WTC11 (cell line): ENCODE measurements at places on chromosomes 11 and 22.

DNA sequence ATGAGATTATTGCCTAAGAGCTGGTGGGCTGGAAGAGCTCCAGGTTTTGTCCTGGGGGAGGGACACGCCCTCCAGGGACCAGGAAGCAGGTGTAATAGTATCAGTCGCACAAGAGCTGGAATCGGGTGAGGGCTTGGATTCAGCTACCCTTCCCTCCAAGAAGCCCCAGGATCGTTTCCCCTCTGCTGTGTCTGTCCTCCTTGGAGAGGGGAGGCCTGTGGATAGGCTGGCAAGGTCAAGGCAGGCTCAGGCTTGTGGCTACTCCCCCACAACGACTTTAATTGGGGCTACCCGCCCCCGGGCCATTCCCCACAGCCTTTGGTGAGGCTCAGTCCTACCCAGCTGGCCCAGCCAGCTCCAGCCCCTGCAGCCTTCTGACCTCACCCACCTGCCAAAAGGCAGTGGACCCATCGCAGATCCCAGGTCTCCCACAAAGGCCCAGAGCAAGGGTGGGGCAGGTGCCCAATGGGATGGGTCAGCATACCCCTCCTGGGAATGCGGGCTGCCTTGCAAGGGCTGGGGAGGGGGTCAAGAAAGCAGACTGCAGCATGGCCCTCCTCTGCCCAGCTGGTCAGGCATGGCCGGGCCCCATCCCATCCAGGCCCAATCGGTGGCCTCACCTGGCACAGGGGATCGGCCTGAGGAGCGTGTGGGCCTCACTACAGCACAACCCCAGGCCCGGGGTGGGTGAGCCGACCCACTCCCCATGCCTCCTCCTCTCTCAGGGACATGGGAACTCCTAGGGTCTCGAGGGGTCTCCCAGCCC lies 1.0 kb downstream of the CTSD start:
- no peak overlapping the region for H3K27ac ChIP-seq
- DNase-seq = no peak
- peak overlapping the region; percentile 54 for H3K4me3 ChIP-seq
- H3K27me3 ChIP-seq = 0 out of 2 replicates have a peak, but pooled peaks cover 3% of the 10 kb centered on the region
- no peaks in the 10 kb centered on the region for H3K36me3 ChIP-seq

GRCh38 chr11:66151273-66151672 lies 81.2 kb downstream of the PACS1 start:
- no peak for DNase-seq
- H3K4me3 ChIP-seq = no peak overlapping the region
- H3K36me3 ChIP-seq = peaks cover 2% of the 10 kb centered on the region
- no peak overlapping the region for H3K27ac ChIP-seq
- 0 out of 2 replicates have a peak, but pooled peaks cover 3% of the 10 kb centered on the region for H3K4me1 ChIP-seq

DNA sequence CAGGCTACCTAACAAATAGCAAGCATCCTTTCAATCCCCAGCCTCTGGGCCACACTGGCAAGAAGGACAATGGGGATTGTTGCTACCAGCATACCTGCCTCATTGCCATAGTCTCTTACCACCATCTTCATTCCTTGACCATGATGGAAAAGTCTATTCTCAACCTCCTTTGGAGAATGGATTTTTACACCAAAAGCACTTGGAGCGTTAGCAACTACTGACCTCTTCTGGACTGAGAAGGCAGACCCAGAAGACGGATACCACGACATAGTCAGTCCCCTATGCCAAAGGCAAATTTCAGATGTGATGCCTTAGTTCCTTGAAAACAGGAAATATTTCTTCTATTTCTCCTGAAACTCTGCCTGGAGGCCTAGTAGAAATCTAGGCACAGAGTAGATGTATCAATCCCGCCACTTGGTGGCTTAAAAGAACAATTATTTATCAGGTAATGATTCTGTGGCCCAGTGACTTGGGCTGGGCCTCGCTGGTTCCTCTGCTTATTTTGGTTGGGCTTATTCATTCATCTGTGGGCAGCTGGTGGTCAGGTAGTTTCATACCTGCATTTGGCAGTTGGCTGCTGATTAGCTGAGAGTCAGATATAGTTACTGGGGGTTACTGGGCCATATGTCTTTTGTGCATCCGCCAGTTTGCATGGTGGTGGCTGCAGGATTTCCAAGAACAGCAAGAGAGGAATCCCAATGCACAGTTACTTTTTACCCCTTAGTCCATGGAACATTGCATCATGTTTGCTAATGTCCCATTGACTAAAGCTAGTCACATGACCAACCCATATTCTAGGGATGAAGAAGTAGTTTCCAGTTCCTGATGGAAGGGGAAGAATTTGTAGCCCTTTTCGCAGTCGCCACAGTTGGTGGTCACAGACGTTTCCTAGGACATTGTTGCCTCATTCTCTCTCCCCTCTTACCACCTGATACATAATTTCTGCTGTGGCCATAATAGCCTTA lies 75.2 kb downstream of the DHCR7 start:
- H3K27ac ChIP-seq = 0 out of 2 replicates have a peak overlapping the region, but pooled peaks have one; percentile 42
- DNase-seq = no peak
- H3K27me3 ChIP-seq = peaks cover 33% of the 10 kb centered on the region

GRCh38 chr11:130145311-130145812 lies 14.2 kb upstream of the ST14 start:
- H3K4me1 ChIP-seq = peaks cover 26% of the 10 kb centered on the region
- H3K27me3 ChIP-seq = no peaks in the 10 kb centered on the region
- peak overlapping the region; percentile 98 for H3K27ac ChIP-seq
- DNase-seq = no peak

DNA sequence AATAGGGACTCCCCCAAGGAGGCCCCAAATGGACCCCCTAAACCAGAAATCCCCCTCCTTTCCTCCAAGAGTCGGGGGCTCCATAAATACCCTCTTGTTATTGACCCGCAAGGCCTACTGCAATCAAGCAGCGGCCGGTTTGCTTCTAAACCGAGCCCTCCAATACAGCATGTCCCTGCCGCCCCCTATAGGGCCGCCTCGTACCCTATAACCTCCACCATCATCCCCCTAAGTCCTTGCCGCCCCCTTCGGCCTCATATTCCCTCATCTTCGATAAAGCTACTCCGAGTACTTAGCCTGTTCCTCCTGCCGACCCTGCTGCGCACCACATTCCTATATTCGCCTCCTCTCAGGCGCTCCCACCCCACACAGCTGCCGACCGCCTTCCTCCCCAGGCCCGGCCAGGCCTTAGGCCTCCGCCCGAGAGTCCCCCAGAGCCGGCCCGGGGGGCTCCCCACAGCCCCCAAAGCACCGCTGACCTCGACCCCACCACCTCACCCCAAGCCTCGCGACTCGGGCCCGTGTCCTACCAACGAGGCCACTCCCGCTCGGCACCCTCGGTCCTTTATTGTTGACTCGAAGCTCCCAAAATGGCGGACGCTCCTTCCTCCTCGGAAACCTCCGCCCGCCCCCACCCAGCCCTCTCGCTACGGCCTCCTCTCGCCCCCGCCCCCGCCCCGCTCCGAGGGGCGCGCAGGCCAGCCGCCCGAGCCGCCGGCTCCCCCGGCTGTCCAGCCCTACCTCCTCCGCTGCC lies 430 bp downstream of the DDX6 start:
- no peaks in the 10 kb centered on the region for H3K27me3 ChIP-seq
- peak overlapping the region; percentile 97 for H3K27ac ChIP-seq
- peak; percentile 61 for DNase-seq
- H3K4me1 ChIP-seq = peaks cover 24% of the 10 kb centered on the region
- peak overlapping the region; percentile 98 for H3K4me3 ChIP-seq

- no peak overlapping the region for H3K4me3 ChIP-seq
- peaks cover 15% of the 10 kb centered on the region for H3K27me3 ChIP-seq
- H3K4me1 ChIP-seq = no peaks in the 10 kb centered on the region
- H3K27ac ChIP-seq = no peak overlapping the region
- peaks cover 8% of the 10 kb centered on the region; the same call in 1 of the 2 replicates for H3K36me3 ChIP-seq
- DNase-seq = no peak
Observed at GRCh38 chr11:64591257-64592233, 525 bp downstream of the SLC22A12 start.

DNA sequence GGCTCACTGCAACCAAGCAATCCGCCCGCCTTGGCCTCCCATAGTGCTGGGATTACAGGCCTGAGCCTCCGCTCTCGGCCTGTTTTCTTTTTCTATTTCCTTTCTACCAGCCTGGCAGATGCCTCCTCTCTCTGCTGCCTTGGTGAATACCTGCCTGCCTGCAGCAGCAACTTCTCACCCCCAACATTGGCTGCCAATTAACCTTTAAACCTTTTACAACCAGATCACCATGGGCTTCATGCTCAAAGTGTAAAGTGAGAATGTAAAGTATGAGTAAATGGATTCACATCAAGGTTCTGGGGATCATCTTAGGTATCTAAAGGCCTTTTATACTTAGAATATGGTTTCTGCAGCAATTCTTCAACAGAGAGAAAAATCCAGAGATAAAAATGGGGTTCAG lies 13.0 kb upstream of the FCHSD2 start:
- peaks cover 21% of the 10 kb centered on the region for H3K4me1 ChIP-seq
- H3K27ac ChIP-seq = no peak overlapping the region
- H3K36me3 ChIP-seq = no peaks in the 10 kb centered on the region
- H3K27me3 ChIP-seq = no peaks in the 10 kb centered on the region; the same call in 1 of the 2 replicates
- DNase-seq = no peak
- H3K4me3 ChIP-seq = no peak overlapping the region

- no peaks in the 10 kb centered on the region; the same call in 1 of the 2 replicates for H3K27me3 ChIP-seq
- H3K27ac ChIP-seq = no peak overlapping the region
- DNase-seq = no peak
- H3K4me3 ChIP-seq = no peak overlapping the region
- H3K36me3 ChIP-seq = peaks cover 13% of the 10 kb centered on the region
- peaks cover 18% of the 10 kb centered on the region for H3K4me1 ChIP-seq
Observed at GRCh38 chr11:93974759-93975158, 46.4 kb upstream of the HEPHL1 start.

GRCh38 chr11:109783840-109784239 lies 309.4 kb upstream of the ZC3H12C start:
- H3K4me1 ChIP-seq = peaks cover 19% of the 10 kb centered on the region
- H3K27ac ChIP-seq = 0 out of 2 replicates have a peak overlapping the region, but pooled peaks have one; percentile 67
- DNase-seq = no peak
- H3K4me3 ChIP-seq = no peak overlapping the region
- H3K36me3 ChIP-seq = no peaks in the 10 kb centered on the region

DNA sequence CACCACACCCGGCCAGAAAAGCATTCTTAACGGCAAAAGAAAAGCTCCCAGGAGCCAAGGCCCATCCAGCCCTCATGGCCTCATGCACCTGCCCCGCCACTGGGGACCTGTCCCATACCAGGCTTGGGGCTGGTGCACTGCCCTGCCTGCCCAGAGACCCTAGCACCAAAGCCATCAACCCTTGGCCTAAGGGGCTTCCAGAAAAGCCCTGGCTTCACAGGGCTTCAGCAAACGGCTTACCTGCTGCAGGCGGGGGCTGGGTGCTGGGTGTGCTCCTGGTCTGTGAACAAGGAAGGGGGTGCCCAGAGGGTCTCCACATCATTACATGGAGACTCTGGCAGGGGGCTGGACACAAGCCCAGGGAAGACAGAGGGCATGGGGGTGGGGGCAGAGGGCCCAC lies 89.5 kb downstream of the CELSR1 start:
- H3K4me3 ChIP-seq = no peak overlapping the region
- DNase-seq = no peak
- H3K27me3 ChIP-seq = no peaks in the 10 kb centered on the region
- H3K36me3 ChIP-seq = no peaks in the 10 kb centered on the region

DNA sequence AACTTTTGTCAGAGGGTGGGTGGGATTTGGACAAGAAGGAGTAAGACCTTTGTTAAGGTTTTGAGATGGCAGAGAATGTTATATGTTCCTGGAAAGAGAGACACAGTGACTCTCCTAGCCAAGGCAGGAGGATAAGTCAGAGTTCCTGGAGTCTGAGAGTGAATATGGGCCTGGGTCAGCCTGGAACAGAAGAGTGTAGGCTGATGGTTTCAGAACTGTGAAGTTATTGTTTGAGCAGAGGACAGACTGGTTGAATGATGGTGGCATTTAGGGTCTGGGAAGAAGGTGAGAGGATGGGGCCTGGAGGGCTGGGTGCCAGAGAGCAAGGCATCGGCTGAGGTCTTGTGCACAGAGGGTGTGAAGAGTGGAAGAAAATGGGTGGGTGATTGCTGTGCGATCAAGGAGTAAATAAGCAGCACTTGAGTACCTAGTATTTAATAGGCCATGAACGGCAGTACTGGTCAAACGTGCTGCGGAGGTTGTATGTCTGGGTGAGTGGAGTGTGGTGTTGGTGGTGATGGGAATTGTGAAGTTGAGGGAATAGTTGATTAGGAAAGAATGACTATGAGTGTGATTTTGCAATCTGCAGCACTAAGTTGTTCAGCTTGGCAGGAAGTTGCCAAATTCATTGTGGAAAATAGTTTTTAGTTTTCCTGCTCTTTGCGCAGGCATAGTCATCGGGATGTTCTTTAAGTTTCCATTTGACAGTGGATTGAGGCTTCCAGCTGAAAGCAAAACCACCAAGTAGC lies 1.8 kb downstream of the PANX1 start:
- H3K27ac ChIP-seq = no peak overlapping the region
- H3K4me1 ChIP-seq = peaks cover 44% of the 10 kb centered on the region
- DNase-seq = no peak
- no peak overlapping the region for H3K4me3 ChIP-seq
- peaks cover 8% of the 10 kb centered on the region for H3K36me3 ChIP-seq

DNA sequence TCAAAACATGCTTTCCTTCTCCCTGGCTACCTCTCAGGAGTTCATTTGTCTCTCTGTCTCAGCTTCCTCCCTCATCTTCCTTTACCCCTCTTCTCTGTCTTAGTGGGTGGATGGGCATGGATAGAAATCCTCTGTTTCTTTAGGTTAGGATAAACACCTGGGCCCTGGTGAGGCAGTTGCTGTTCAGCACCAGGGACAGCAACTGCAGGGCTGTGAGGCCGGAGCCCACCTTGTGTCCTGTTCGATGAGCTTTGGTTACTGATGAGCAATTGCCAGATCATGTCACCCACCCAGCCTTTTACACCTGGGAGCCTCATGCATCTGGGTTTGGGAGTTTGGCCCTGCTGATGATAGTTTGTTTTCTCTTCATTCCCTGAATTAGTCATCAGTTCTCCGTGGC lies 6.1 kb upstream of the CRYBB3 start:
- no peak overlapping the region for H3K27ac ChIP-seq
- peaks cover 19% of the 10 kb centered on the region for H3K36me3 ChIP-seq
- DNase-seq = peak; percentile 43
- no peak overlapping the region for H3K4me3 ChIP-seq

- no peak for DNase-seq
- H3K27ac ChIP-seq = no peak overlapping the region
- H3K4me1 ChIP-seq = no peaks in the 10 kb centered on the region
- no peaks in the 10 kb centered on the region for H3K36me3 ChIP-seq
Observed at GRCh38 chr11:95641495-95641894, 148.1 kb downstream of the FAM76B start.

DNA sequence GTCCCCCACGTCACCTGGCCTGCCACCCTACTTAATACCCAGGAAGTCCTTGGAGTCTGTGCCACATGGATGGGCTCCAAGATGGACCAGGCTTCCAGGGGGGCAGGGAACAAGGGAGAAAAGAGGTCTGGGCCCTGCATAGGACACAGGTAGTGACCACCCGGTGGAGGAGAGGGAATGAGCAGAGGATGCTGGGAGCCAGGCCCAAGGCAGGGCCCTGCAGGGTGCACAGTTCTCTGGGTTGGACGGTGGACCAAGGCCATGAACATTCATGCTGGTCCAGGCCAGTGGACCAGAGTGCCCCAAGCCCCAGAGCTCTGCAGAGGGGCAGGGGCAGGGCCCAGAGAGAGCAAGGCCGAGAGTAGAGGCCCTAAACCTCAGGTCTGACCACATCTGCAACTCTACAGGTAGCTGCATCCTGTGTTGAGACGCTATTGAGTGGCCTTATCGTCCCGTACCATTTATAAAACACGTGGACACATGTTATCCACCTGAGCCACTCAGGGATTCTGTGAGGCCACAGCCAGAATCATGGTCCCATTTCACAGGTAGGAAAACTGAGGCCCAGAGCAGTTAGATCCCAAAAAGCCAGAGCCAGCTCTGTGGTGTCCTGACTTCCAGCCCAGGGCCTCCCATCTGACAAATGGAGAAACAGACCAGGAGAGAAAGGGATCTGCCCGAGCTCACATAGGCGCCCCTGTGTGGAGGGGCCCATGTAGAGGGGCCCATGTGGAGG lies 46.4 kb downstream of the IGLL5 start:
- no peak overlapping the region for H3K27ac ChIP-seq
- H3K36me3 ChIP-seq = no peaks in the 10 kb centered on the region
- H3K4me1 ChIP-seq = peaks cover 5% of the 10 kb centered on the region
- no peak for DNase-seq
